ENCODE measurements at places on chromosomes 13 and 19.

- DNase-seq = no peak
Measured at GRCh38 chr13:71240911-71241310, 626.1 kb downstream of the DACH1 start.

- DNase-seq = no peak
Measured at GRCh38 chr13:112078879-112079531, 12.1 kb downstream of the SOX1 start.

- no peak for DNase-seq
Measured at GRCh38 chr13:34107806-34108205, 289.9 kb downstream of the RFC3 start.

- no peak for DNase-seq
Measured at GRCh38 chr19:38647966-38648768, 718 bp downstream of the ACTN4 start.

DNA sequence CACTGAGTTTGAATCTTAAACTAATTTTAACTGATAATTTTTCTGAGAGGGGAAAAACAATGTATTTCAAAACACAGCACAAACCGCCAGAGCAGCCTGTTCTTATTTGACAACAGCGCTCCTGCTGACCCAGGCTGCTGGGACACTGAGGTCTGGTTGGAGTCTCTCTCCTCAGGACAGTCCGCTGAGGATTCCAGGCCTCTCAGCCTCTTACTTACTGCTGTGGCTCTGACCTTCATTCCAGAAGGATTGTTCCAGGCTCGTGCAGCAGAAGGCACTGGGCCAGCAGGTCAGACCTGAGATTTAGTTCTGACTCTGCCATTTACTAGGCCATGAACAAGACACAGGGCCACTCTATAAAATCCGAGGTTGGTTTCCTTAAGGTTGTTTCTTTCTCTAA, 393.6 kb downstream of the TDRD3 start:
- no peak for DNase-seq

DNA sequence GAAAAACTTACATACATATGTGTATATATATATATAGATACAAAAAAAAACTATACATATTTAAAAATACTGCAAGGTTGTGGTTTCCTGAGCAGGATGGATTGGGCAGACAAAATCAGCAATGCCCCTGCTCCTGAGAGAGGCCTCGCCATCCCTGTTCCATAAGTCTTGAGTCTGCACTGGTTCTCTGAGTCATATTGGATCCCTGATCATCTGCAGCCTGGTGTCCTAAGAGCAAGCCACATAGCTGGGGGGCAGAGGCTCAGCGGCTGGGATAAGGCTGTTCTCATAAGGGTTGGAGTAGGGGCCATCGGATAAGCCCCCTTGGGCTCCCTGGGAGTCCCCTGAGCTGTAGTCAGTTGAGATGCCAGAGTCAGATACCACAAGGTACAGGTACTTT, 3.3 kb downstream of the SWSAP1 start:
- DNase-seq = no peak

DNA sequence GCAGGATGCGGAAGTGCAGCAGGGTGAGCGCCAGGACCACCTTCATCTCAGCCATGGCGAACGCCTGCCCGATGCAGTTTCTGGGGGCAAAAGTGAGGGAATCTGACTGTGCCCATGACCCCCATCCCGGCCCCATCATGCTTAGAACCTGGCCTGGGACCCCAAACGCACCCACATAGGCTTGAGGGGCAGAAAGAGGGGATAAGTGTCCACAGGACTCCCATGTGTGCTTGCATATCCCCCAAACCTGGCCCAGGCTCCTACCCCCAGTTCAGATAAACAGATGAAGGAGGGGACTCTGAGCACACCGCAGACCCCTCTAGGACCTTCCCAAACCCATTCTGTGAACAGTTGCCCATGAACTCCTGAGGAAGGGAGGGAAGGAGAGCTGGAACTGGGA, 16.0 kb upstream of the CYP4F2 start:
- DNase-seq = no peak

DNA sequence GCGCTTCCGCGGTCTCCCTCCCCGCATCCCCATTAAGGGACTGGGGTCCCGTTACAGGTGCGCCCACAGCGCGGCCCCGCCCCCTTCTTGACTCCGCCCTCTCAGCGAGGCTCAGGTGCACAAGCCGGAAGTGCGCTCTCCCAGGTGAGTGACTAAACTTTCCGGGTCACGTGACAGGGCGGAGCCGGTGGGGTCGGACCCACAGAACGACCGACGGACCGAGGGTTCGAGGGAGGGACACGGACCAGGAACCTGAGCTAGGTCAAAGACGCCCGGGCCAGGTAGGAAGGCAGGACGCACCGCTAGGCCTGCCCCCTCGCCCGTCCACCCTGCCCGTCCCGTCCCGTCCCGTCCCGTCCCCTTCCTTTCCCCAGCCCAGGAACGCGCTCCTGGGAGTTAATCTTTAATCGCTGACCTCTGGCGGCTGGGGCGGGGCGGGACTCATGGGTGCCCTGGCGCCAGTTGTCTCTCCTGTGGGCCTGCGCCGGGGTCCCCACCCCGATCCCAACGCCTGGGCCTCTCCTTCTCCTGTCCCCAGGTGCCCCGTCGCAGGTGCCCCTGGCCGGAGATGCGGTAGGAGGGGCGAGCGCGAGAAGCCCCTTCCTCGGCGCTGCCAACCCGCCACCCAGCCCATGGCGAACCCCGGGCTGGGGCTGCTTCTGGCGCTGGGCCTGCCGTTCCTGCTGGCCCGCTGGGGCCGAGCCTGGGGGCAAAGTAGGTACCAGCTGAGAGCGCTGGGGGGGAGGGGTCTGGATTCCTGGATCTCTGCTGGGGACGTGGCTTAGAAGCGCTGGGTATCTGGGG, at the start of gene CRB3:
Gene CRB3, plus strand, starts transcription at position 202 of the 804 bp plus-strand sequence. Its CDS starts 431 bp downstream, at position 633.
- peak; percentile 61 for DNase-seq

DNA sequence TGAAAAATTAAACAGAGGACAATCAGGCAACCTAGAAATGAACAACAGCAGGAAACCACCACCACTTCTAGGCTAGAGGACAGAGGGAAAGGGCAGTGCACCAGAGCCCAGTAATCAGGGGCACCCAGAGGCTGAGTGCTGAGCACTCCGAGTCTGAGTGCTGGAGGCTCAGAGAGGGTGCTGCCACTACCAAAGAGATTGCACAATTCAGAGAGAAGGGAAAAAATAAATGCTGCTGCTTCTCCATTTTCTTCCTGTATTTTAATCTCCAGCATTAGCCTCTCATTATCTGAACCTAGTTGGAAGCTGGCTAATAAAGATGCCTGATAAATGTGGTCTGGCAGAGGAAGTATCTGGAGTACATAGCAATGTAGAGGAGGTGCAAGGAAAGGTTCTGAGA, 11.8 kb upstream of the ZNF175 start:
- no peak for DNase-seq

GRCh38 chr13:44151474-44151873, 222.2 kb upstream of the SERP2 start:
- DNase-seq = no peak

All from CD4-positive, alpha-beta T cell treated with Interleukin-6 at 100 ng/mL for 8 hours (primary cell).